ENCODE measurements at places on chromosomes 7 and 10.

DNA sequence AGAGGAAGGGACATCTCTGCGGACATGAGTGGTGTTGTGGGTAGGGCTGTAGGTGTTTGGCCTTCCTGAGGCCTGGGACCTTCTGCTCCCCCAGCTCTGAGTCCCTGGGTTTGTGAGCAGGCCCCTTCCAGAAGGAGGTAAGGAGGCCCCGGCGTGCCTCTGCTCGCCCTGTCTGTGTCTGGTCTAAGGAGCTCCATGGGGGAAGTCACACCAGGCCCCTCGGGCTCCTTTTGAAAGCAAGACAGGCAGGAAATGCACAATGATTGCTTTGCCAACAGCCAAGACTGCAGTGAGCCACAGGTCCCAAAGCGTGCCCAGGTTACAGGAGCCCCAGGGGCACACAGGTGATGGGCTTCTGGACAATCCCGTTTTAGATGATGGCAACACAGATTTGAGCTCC is 89.5 kb downstream of the FAM53B start:
- DNase-seq = peak; percentile 64

- no peak for DNase-seq
Measured at GRCh38 chr10:98910048-98910447, 325.6 kb downstream of the HPSE2 start.

DNA sequence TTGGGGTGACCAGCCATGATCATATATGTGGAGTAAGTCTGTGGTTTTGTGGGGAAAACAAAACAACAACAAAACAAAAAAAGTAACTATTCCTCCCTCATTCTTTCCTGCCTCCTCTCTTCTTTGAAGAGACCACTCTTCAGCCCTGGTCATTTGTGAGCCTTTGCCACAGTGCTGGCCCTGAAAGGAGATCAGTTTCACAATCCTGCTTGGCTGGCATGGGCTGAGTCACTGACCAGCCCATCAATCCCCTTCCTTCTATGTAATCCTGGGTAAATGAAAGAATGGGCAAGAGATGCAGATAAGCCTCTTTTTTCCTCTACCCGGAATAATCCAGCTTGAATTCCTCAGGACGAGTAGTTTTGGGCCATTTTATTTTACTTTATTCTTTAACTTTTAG is 13.6 kb downstream of the CSTF2T start:
- no peak for DNase-seq

DNA sequence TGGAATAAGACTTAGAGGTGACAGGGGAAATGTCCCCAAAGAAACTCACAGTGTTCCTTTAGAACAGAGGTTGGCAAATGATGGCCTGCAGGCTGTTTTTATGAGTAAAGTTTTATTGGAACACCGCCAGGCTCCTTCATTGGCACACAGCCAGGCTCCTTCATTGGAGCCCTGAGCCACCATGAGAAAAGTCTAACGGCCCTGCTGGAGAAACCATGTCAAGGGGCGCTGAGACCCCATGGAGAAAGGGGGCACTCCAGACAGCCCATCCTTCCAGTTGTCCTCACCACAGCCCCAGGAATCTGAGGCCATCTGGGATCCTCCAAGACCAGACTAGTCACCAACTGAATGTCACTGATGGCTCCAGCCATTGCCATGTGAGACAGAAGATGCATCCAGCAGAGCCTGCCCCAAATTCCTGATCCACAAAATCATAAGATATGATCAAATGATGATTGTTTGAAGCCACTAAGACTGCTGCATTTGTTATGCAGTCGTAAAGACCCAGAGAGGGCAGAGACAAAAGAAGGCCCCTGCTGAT is 88.2 kb upstream of the GPR26 start:
- DNase-seq = no peak

DNA sequence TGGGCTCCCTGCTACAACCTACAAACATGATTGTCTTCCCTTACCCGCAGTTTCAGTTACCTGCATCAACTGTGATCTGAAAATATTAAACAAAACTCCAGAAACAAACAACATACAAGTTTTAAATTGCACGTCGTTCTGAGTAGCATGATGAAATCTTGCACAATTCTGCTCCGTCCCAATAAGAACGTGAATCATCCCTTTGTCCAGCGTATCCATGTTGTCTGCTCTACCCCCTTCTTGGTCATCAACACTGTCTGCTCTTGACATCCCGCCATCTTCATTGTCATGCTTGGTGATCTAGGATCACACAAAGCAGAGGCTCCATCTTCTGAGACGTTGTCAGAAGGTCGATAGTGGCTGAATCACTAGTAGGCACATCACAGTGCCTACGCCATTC is 53.9 kb downstream of the ACADSB start:
- DNase-seq = no peak

DNA sequence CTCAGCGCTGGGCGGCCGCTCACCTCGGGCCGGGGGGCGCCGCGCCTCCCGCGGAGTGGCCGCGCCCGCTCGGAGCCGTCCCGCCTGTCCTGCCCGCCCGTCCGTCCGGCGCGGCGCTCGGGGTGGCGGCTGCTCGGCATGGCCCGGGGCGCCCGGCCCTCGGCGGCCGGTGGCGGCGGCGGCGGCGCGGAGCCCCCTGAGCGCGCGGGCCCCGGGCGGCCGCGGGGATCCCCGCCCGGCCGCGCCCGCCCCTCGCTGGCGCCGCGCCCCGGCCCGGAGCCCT is 338 bp downstream of the SDK1 start:
- no peak for DNase-seq

DNA sequence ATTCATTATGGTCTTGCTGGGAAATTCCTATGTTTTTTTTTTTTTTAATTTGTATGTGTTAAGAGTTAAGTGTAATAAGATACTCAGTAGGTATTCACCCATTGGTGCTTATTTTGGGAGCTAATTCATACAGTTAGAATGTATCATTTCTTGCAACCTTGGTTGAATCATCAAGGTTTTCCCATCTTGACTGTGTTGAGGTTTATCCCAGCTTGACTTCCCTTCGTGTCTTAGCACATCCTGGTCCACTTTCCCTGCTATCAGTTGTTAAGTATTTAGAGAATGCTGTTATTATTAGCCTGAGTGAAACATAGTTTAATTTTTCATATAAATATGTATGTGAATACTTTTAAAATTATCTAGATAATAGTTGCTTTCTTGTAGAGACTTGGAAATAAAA is 20.8 kb downstream of the RALA start:
- DNase-seq = peak; percentile 46

DNA sequence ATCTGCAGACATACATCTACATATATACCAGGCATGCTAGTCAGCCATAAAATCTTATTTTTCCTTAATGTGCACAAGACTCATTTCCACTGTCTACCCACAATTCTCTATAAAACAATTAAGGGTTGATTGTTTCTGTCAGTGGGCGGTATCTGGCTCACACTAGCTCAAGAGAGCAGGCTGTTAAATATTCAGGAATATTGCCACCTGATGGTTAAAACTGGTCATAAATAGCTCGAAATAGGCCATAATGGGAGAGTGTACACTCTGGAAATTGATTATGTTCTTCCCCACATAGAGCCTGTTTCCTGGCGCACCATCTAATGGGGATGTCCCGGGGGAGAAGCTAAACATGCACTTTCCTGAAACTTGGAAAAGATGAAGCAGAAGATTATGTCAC is 620.6 kb upstream of the ANKRD30A start:
- no peak for DNase-seq

DNA sequence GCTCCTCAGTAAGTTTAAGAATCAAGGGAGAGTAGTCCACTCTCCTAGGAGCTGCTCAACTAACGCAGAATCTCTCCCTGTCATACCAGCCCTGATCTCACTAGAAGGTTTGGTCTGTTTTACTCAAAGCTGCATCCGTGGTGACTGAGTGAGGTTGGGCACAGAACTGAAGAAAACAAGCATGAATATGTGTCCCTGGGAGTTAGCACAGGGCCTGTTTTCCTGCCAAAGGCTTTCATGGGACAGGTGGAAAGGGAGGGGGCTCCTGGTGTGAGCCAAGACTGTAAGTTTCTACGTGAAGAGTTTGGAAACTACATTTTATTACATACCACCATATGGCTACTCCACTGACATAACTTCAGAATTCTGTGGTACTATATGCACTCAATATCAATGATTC is 705.9 kb downstream of the MAGI2 start:
- no peak for DNase-seq

DNA sequence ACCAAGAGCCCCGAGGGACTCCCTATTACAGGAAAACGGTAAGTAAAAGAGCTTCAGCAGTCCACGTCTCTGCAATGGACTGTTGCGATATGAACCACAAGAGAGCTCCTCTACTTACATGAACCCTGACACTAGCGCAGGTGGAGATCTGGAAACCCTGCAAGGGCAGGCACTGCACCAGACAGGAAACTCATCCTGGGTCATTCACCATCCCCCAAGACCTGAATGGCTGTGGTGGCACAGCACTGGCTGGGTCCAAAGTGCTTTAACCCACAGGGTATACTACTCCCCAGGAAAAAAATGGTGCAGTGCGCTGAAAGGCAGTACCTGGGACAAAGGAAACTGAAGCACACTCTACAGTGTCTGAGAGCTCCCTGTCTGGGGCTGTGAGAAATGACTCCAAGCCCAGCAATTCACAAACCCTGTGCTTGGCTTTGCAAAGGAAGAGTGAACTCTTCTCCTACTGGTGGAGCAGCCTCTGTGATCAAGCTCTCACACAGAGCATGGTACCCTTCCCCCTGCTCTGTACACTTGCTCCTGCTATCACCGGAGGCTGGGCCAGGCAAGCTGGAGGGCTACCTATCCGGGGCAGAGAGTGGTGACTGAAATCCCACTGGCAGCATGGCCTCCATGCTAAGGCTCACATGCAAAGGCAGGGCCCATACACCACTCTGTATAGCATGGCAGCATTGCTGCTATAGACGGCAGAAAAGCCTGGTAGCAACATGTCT is 44.9 kb downstream of the HIBADH start:
- no peak for DNase-seq

GRCh38 chr7:30321882-30322192 is 37.4 kb downstream of the ZNRF2 start:
- no peak for DNase-seq

GRCh38 chr10:20237091-20237570 is 420.9 kb downstream of the PLXDC2 start:
- no peak for DNase-seq

DNA sequence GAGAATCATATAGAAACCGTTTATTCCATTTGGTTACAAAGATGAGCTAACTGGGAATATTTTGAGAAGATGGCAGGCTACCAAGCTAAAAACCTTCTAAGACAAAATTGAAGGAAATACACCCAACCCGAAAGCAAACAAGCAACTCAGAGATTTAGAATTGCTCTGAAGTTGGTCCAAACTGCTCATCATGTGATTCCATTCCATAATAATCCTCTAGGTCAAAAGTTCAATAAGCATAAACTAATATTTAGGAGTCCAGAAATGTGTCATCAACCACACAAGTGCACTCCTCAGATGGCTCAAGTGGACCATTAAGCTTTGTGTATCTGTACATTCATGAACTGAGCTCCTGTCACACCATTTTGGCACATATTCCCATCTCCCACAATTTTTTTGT is 28.7 kb downstream of the DGKI start:
- no peak for DNase-seq

DNA sequence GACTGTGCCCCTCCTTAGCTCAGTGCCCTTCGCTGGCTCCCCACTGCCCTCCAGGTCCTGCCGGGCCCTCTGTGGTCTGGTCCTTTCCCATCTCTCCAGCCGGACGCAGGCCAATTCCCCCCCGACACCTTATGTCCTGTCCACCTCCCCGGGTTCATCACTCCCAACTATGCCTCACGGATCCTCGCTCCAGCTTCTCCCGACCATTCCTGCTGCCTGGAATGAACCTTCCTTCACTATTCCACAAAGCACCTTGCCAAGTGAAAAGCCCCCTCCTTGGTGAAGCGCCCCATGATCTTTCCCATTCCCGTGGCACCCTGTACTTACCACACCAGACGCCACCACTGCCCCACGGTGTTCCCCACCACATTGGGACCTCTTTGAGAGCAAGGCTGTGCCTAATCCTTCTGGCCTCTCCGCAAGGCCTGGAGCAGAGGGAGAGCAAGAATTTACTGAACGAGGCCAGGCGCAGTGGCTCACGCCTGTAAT is 47.2 kb downstream of the TMEM270 start:
- DNase-seq = no peak

- no peak for DNase-seq
Measured at GRCh38 chr10:115875172-115875571, 397.8 kb downstream of the GFRA1 start.

GRCh38 chr7:158255558-158255957 is 332.1 kb downstream of the PTPRN2 start:
- DNase-seq = no peak

GRCh38 chr7:93219868-93220267 is 6.4 kb downstream of the HEPACAM2 start:
- no peak for DNase-seq

DNA sequence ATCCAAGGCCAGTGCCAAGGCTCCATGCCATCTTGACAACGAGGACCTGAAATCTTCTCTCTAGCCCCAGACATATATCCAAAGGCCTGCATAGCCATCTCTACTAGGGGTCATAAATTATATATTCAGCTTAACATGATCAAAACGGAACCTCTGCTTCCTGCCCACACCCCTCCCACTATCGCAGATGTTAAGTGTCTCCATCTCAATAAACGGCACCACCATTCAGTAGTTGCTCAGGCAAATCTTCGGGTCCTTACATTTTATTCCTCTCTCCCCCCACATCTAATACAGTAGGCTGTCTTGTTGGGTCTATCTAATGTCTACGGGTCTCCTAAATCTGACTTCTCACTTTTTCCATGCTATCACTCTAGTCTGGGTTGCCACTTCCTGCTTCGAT is 201.1 kb upstream of the PLXNA4 start:
- no peak for DNase-seq

DNA sequence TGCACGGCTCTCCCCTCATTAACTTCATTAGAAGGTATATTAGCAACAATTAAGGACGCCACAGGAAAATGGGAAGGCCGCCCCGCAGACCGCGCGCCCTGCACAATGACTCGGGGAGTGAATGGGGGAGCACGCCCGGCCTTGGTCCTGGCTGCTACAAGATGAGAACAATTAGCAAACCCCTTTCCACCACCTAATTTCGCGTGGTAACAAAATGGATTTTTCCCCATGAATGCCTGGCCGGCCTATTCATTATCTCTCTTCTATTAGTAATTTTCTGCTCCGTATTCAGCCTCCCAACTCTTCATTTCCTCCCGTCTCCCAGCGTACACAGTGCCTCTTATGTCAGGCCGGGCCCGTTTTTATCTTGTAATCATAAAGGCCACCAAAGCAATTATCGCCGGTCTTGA is 346.9 kb downstream of the DNAJB6 start:
- DNase-seq = no peak

GRCh38 chr10:119282446-119282845 is 75.1 kb downstream of the GRK5 start:
- no peak for DNase-seq

- DNase-seq = peak; percentile 85
Measured at GRCh38 chr7:28041508-28042314, 138.9 kb downstream of the JAZF1 start.

DNA sequence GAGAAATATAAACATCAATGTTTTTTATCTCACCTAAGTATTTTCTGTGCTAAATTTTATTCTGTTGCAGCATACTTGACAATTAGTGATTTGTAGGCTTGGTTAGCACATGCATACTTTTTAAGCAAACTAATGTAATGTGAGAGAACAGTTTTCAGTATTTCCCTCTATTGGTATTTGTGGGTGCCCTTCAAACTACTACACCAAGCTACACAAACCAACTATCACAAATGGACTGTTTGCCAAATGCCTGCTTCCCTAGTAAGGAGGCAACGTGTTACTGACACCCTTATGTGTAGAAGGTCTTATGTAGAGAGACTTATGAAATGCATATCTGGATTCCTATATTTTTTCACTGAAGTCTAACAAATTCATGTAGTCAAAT is 98.4 kb upstream of the FZD1 start:
- DNase-seq = no peak
